ENCODE measurements at places on chromosomes 3 and 15. TPM values are rescaled to one million over a fixed set of nuclear protein-coding genes. Genes with fewer than 3 reads are reported as not detected.

Gene CPNE9
- total RNA-seq = not detected

Gene NAA50
- total RNA-seq = 108 TPM

Gene ZNF80
- 0.89 TPM for total RNA-seq

Gene HDAC11
- total RNA-seq = 0.99 TPM

Gene SPINK8
- total RNA-seq = not detected

Gene LINGO1
- total RNA-seq = not detected

Gene EMC7
- 58.4 TPM for total RNA-seq

Gene SLC6A11
- not detected for total RNA-seq

Gene SPATA12
- not detected for total RNA-seq

Gene IL5RA
- total RNA-seq = not detected

Gene EFHB
- not detected for total RNA-seq

DNA sequence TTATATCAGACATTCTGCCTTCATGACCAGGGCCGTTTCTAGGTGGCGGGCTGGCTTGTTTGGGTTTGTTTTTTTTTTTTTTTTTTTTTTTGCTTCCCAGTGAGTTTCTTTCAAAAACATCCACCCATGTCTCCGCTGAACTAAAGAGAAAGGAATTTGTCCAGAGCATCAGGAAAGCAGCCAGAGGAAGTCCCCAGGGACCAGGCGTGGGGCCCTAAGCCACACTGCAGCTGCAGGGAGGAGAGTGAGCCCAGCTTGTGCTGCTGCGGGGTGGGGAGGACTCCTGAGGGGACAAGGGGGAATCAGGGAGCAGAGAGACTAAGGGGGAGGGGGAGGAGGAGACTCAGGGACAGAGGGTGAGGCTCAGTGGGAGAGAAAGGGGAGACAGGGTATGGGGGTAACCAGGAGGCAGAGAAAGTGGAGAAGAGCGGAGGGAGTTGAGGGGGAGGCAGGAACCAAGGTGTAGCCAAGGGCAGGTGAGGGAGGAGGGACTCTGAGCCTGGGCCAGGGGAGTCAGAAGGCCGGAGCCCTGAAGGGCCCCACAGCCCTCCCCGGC is 49.5 kb downstream of the CYP11A1 start:
- no peaks in the 10 kb centered on the region for H3K27me3 ChIP-seq
- no peak overlapping the region for H3K4me3 ChIP-seq
- H3K36me3 ChIP-seq = no peaks in the 10 kb centered on the region
- DNase-seq = no peak
- H3K27ac ChIP-seq = peak overlapping the region; percentile 86
- peaks cover 77% of the 10 kb centered on the region for H3K4me1 ChIP-seq

DNA sequence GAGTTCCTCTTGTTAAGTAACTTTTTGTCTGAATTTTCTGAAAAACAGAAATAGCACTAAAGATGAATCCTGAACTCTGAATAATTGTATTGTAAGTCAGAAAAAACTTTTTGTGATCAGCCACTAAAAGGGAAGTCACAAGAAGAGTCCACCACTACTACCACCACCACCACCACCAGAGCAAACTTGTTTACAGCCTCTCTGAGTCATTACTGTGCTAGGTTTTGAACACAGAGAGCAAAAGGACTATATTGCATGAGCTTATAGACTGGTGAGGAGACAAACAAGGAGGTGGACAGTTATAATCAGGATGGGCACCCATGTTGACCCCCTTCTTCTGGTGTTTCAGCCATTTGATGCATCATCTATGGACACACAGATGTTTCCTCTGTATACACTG is 141.7 kb downstream of the IL5RA start:
- H3K4me1 ChIP-seq = no peaks in the 10 kb centered on the region
- H3K4me3 ChIP-seq = no peak overlapping the region
- DNase-seq = no peak

DNA sequence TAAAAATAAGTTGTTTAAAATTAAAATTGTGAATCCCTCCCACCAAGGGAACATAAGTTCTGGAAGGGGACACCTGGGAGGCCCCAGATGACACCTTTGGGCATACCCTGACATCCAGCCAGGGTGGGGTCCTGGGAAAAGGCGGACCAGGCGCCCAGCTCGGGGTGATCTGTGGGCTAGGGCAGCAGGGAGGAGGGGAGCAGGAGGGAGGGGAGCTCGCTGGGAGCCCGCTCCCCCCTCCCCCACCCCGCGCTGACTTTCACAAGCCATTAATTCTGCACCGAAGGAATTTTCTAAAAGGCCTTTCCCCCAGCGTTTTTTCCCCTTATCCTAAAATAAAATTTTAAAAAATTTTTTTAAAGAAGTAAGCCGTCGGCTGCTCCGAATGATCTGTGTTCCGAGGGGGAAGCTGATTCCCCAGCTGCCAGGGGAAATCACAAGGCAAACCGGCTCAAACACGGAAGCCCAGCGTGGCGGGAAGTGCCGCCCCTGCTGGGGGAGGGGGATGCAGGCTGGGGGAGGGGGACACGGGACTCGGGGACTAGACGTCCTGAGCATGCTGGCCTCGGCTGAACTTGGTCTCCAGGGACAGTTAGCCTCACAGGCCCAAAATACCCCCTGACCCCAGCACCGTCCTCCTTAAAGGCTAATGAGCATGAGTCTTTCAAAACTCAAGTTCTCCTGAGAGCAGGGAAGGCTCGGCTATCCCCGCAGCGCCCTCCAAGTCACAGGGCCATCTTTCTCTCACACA is 13.9 kb downstream of the PLXND1 start:
- no peak overlapping the region for H3K4me3 ChIP-seq
- no peaks in the 10 kb centered on the region for H3K36me3 ChIP-seq
- H3K4me1 ChIP-seq = peaks cover 31% of the 10 kb centered on the region
- H3K27me3 ChIP-seq = peaks cover 45% of the 10 kb centered on the region
- H3K27ac ChIP-seq = no peak overlapping the region
- no peak for DNase-seq

DNA sequence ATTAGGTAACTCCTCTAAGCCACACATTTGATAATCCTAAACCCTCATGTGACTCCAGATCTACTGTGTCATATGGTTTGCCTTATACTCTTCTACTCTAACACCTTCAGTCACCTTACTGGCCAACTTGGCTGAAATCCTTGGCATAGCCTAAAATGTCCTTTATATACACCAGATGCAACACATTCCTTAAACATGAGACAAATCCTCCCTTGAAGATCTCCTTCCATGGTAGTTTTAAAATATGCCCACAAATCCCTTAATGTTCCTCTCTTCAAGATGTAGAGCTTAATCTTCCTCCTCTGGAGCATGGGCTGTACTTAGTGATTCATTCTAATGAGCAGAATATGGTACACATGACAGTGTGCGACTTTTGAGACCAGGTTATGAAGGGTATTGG is 238.9 kb downstream of the SUCLG2 start:
- H3K27me3 ChIP-seq = no peaks in the 10 kb centered on the region
- H3K4me3 ChIP-seq = no peak overlapping the region
- no peak overlapping the region for H3K27ac ChIP-seq
- DNase-seq = no peak
- peaks cover 39% of the 10 kb centered on the region for H3K36me3 ChIP-seq
- H3K4me1 ChIP-seq = no peaks in the 10 kb centered on the region

DNA sequence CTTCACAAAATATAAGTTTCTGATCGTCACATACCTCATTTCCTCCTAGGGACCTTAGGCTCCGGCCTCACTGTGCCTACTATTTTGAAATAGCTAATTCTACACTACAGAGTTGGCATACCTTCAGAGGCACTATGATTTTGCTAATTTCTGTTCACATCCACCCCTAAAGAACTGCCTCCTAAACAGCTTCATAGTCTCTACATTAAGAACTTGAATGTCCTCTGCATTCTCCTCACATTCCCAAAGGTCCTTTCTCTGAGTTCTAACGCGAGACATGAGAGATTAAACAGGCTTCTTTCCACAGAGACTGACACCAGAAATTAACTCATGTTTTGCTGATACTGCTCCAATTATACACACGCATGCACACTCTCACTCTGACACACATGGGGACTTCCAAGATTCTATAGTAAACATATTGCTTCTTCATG is 75.5 kb downstream of the DLG1 start:
- DNase-seq = no peak
- H3K4me1 ChIP-seq = peaks cover 3% of the 10 kb centered on the region
- no peak overlapping the region for H3K4me3 ChIP-seq
- H3K36me3 ChIP-seq = no peaks in the 10 kb centered on the region
- H3K27me3 ChIP-seq = no peaks in the 10 kb centered on the region

DNA sequence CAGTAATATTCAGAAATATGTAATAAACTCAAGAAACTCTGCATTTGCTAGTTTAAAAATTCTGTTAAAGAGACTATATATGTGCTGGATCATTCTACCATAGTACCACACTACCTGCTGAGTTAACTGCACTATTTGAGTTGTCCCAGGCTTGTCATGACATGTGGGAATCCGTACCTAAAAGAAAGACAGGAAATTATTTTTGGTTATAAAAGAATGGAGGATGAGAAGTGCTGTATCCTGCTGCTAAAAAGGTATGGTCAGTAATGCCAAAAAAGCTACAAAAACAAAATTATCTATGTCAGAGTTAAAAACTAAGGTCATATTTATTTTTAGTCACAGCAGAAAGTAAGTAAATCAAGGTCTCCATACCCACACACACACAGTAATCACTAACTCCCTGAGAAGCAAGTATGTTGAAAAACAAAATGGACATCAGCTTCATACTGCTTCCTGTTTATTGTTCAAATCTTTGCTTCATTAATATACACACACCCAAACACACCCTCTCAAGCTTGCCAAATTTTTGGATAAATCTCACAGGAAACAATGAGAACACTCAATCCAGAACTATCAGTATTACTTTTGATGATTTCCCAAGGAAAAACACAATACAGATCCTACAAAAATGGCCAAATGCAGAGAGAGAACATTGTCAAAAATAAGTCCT is 33.7 kb downstream of the DENND6A start:
- peaks cover 34% of the 10 kb centered on the region for H3K36me3 ChIP-seq
- peaks cover 6% of the 10 kb centered on the region for H3K4me1 ChIP-seq
- H3K27ac ChIP-seq = peak overlapping the region; percentile 9

GRCh38 chr3:48039487-48040190 is 23.4 kb upstream of the MAP4 start:
- no peak for DNase-seq
- no peak overlapping the region for H3K27ac ChIP-seq
- H3K36me3 ChIP-seq = peaks cover 7% of the 10 kb centered on the region

GRCh38 chr15:42498212-42499068 is 3.0 kb downstream of the SNAP23 start:
- H3K4me3 ChIP-seq = no peak overlapping the region
- H3K4me1 ChIP-seq = peaks cover 41% of the 10 kb centered on the region
- no peaks in the 10 kb centered on the region for H3K27me3 ChIP-seq
- peaks cover 7% of the 10 kb centered on the region for H3K36me3 ChIP-seq
- no peak for DNase-seq

- no peak overlapping the region for H3K27ac ChIP-seq
- peaks cover 14% of the 10 kb centered on the region for H3K36me3 ChIP-seq
- no peak overlapping the region for H3K4me3 ChIP-seq
- no peak for DNase-seq
Measured at GRCh38 chr15:76464247-76464646, 127.7 kb downstream of the ISL2 start.

DNA sequence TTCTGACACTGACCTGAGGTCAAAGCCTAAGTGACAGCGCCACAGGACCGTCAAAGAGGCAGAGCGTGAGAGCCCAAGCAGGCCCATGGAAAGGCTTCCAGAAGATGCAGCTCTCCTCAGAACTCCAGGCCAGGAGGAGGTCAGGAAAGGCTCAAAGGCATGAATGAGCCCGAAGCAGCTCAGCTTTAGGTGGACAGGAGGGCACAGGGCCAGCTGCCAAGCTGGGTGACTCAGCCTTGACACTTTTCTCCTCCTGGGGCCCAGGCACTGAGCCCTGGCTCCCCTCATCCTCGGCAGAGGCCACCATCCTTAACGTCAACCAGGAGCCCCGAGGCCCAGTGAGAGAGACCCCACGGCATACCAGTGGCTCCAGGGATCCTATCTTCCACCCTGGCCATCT is 62.9 kb downstream of the ADCY5 start:
- H3K4me3 ChIP-seq = no peak overlapping the region
- H3K4me1 ChIP-seq = no peaks in the 10 kb centered on the region
- no peak overlapping the region for H3K27ac ChIP-seq
- H3K36me3 ChIP-seq = no peaks in the 10 kb centered on the region
- no peak for DNase-seq

DNA sequence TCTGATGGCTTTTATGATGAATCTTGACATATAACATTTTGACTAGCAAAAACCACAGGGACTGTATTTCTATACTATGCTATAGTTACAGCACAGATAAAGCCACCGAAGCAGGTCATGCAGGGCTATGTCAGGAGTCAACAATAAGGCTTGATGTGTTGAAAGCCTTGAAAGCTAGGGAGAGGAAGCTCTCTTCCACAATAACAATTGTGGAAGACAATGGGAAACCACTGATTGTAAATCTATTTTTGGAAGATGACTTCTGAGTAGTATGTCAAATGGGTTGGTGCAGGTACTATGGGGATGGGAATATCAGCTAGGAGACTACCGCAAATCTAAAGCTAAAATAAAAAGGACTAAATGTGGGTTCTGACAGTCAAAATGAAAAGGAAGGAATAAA is 4.0 kb upstream of the AQR start:
- peaks cover 18% of the 10 kb centered on the region for H3K4me1 ChIP-seq
- no peak overlapping the region for H3K4me3 ChIP-seq
- no peaks in the 10 kb centered on the region for H3K27me3 ChIP-seq
- no peak for DNase-seq

DNA sequence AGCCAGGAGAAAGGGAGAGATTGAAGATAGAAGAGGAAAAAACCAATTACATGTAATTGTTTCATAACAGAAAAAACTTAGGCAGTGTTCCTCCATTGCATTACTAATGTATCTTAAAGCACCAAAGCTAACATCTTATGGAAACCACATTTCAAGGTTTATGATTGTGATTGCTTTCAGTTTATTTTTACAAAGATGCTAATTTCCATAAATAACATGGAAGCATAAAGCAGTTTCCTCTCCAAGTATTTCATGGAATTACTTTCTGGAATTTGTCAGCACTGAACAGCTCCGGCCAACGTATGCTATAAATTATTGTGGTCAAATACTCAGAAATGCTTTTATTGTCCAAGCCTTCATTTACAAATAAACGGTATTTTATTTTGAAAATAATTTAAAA is 11.6 kb downstream of the ADAMTSL3 start:
- no peak overlapping the region for H3K4me3 ChIP-seq
- no peaks in the 10 kb centered on the region for H3K27me3 ChIP-seq
- no peaks in the 10 kb centered on the region for H3K36me3 ChIP-seq
- no peak overlapping the region for H3K27ac ChIP-seq
- no peaks in the 10 kb centered on the region for H3K4me1 ChIP-seq

GRCh38 chr3:143951351-143951971 is 20.2 kb upstream of the DIPK2A start:
- peaks cover 18% of the 10 kb centered on the region for H3K27me3 ChIP-seq
- H3K4me3 ChIP-seq = no peak overlapping the region
- peak; percentile 44 for DNase-seq
- peaks cover 8% of the 10 kb centered on the region for H3K4me1 ChIP-seq
- H3K27ac ChIP-seq = no peak overlapping the region

- no peak overlapping the region for H3K4me3 ChIP-seq
- no peaks in the 10 kb centered on the region for H3K36me3 ChIP-seq
- H3K27me3 ChIP-seq = no peaks in the 10 kb centered on the region
- DNase-seq = no peak
Measured at GRCh38 chr3:159732172-159733111, 256.2 kb upstream of the IL12A start.

- no peaks in the 10 kb centered on the region for H3K36me3 ChIP-seq
- H3K4me1 ChIP-seq = no peaks in the 10 kb centered on the region
- DNase-seq = no peak
- H3K4me3 ChIP-seq = no peak overlapping the region
Measured at GRCh38 chr3:74613060-74613459, 1.4 kb downstream of the CNTN3 start.

All from activated CD8-positive, alpha-beta T cell treated with anti-CD3 and anti-CD28 coated beads, Interleukin-2, amount 10 ng/mL, durations not matched to agents 7 days and 5 days (primary cell).